ENCODE measurements at places on chromosomes 5 and 9. TPM values are rescaled to one million over a fixed set of nuclear protein-coding genes. Genes with fewer than 3 reads are reported as not detected.

DNA sequence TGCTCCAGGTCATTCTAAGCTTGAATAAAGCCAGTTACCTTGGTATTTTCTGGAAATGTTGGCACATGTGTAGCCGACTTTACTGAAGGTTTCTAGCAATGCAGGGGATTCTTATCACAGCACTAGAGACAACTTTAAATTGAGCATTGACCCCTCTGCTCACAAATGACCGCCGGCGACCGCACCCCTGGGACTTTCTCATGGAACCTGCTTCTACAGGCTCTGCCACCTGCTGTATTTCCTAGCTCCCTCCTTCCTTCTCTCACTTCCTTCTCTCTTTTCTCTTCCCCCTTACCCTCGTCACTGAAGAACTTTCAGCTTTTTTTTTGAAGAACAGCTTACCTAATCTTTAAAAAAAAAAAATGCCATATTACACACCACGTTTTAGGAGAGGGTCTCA lies 30.9 kb upstream of the DAB2 start:
- no peak for DNase-seq
- no peaks in the 10 kb centered on the region for H3K36me3 ChIP-seq
- peaks cover 21% of the 10 kb centered on the region for H3K4me1 ChIP-seq
- no peaks in the 10 kb centered on the region for H3K27me3 ChIP-seq

- DNase-seq = no peak
- peaks cover 8% of the 10 kb centered on the region for H3K4me1 ChIP-seq
- H3K27ac ChIP-seq = no peak overlapping the region
- peaks cover 10% of the 10 kb centered on the region for H3K27me3 ChIP-seq
Observed at GRCh38 chr5:142235050-142235797, 89.6 kb downstream of the SPRY4 start.

- no peak overlapping the region for H3K4me3 ChIP-seq
- H3K36me3 ChIP-seq = no peaks in the 10 kb centered on the region
- H3K4me1 ChIP-seq = peaks cover 7% of the 10 kb centered on the region
- no peak overlapping the region for H3K27ac ChIP-seq
Observed at GRCh38 chr5:107736638-107737037, 65.9 kb upstream of the EFNA5 start.

GRCh38 chr5:60184606-60185005 lies 291.1 kb upstream of the PDE4D start:
- no peak for DNase-seq
- H3K36me3 ChIP-seq = no peaks in the 10 kb centered on the region

DNA sequence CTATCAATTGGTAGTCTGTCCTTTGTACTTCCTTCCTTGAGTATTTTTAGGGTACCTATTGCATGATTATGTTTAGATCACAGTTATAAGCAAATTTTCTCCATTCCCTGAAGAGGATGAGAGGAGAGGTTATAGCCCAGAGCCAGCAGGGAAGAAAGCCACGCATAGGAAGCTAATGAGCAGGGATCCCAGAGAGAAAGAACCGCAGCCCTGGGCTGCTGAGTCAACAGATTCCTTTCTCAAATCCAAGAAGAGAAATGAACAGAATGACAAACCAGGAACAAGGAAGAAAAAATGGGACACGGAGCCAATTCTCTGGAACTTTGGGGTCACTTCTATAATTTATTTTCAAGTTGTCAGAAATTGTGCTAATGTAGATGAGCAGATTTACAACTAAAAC lies 284.5 kb downstream of the RFX3 start:
- H3K4me3 ChIP-seq = no peak overlapping the region
- H3K36me3 ChIP-seq = peaks cover 1% of the 10 kb centered on the region
- no peak overlapping the region for H3K27ac ChIP-seq
- peaks cover 6% of the 10 kb centered on the region for H3K4me1 ChIP-seq
- no peaks in the 10 kb centered on the region for H3K27me3 ChIP-seq

DNA sequence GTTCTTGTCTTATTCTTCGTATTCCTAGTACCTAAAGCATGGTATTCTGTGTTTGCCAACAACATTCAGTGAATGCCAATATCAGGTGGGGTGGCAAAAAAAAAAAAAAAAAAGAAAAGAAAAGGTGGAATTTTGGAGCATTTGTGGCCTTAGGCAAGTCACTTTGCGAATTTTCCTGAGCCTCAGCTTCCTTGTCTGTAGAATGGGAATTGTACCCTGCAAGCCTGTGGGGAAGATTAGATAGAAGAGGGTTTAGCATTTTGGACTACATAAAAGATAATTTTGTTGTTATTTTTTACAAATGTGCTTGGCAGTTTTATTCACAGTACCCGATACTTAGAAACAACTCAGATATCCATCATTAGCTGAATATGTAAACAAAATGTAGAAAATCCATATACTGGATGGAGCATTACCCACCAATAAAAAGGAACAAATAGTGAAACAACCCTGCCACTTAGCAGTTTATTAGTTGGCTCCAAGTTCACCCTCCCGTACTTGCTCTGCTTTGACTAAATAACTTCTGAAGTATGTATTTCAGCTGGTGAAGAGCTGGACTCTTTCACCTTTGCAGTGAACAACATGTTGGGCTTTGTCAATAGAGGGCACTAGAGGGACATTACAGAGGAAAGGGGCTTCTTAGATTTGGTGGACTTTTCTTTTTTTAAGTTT lies 13.6 kb downstream of the UBE2D2 start:
- H3K27ac ChIP-seq = peak overlapping the region; percentile 51
- H3K4me3 ChIP-seq = no peak overlapping the region
- H3K27me3 ChIP-seq = no peaks in the 10 kb centered on the region
- no peaks in the 10 kb centered on the region for H3K36me3 ChIP-seq
- H3K4me1 ChIP-seq = peaks cover 43% of the 10 kb centered on the region
- DNase-seq = no peak

DNA sequence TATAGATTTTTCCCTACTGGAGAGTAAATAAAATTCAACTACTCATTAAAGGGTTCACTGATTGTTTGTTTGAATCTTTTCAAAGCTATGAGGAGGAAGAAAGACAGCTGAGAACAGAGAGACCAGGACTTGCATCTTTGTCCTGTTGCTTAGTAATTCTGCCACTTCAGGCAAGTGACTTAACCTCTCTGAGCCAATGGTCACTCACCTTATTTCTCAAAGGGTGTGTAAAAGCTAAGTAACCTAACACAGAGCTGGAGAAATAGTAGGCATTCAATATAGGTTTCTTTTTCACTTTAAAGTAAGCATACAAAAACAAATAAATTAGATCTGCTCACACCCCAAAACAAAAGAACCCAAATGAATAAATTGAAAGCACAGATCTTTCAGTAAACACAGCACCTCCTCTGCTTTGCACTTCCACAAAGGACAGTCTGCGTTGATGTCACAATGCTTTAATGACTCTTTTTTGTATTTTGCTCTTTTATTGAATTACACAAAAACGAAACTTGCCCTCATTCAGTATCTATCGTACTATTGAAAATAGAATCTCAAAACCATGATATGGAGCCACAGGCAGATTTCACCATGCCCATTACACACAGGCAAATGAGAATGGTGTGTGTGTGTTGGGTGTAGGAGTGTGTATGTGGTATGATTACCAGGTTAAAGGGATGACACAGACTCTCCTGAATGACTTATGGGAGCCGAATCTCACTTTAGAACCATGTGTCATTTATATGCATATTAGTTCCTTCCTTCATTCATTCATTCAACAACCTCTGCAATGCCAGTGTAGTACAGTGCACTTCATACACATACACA lies 166.0 kb downstream of the EBF1 start:
- DNase-seq = no peak
- peaks cover 19% of the 10 kb centered on the region for H3K4me1 ChIP-seq
- H3K4me3 ChIP-seq = no peak overlapping the region
- peaks cover 17% of the 10 kb centered on the region for H3K36me3 ChIP-seq
- H3K27ac ChIP-seq = no peak overlapping the region

The APBA1 gene
- total RNA-seq = 12.3 TPM

The GPRIN1 gene
- 2.1 TPM for total RNA-seq

The QRFP gene
- not detected for total RNA-seq

Data from chondrocyte (in vitro differentiated cells).